Activated CD8-positive, alpha-beta memory T cell treated with anti-CD3 and anti-CD28 coated beads for 1 hour (primary cell): ENCODE measurements at places on chromosomes 11 and 22.

DNA sequence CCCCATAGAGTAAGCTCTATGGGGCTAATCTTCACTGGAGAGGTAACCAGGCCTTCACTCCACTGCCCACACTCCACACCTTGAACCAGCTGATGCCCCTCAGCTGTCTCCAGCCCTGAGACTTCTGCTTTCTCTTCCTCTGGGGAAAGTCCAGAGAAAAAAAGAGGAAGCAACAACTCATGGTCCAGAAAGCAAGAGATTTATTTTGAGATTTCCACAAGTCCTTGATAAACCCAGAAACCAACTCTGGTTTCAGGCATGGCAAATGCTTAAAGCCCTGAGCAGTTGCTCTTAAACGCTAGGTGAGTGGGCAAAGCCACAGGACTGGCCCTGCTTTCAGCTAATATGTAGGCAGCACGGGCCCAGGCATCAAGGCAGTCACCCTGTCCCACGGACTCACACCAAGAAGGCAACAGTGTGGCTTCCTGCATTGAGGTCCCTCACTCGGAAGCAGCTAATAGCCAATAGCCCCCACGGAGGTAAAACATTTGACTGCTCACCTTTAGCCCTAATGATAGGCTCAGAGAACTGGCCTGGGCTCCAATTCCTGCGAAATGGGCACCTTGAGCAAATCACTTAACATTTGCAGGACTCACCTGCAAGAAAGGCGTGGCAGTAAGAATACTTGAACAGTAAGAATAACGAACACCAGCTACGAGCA lies 4.3 kb downstream of the CYB561A3 start:
- no peak for DNase-seq

DNA sequence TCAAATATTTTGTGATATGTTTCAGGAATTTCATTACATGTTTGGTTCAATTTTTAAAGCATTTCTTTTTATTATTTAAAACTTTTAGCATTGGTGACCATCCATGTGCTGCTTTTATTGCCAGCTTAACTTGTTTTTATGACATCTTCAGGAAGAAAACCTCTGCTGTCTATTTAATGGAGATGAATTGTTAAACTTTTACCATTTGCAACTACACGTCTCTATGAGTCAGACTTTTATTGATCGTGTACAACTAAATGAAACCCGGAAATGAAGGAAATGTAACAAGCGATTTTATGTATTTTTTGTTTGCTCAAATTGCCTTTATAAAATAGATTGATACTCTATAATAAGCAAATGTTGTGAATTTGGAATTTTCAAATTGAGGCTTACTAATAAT lies 113.0 kb downstream of the PTPRJ start:
- DNase-seq: no peak

DNA sequence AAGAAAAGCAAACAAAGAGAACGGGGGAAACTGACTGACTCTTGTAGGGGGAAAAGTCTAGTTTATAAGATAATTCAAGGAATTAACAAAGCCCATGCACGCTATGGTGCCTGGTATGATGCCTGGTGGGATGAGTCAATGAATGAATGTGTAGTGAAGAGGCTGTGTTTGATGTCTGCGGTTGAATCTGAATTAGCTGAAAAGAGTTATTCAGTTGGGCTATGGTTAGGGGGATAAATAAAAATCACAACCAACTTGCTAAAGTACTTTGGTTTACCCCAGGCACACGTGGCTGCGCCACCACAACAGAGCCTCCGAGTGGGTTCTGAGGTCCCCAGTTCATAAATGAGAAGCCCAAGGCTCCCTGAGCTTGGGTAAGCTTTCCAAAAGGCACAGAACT lies 369.3 kb upstream of the SYN3 start:
- DNase-seq: no peak

DNA sequence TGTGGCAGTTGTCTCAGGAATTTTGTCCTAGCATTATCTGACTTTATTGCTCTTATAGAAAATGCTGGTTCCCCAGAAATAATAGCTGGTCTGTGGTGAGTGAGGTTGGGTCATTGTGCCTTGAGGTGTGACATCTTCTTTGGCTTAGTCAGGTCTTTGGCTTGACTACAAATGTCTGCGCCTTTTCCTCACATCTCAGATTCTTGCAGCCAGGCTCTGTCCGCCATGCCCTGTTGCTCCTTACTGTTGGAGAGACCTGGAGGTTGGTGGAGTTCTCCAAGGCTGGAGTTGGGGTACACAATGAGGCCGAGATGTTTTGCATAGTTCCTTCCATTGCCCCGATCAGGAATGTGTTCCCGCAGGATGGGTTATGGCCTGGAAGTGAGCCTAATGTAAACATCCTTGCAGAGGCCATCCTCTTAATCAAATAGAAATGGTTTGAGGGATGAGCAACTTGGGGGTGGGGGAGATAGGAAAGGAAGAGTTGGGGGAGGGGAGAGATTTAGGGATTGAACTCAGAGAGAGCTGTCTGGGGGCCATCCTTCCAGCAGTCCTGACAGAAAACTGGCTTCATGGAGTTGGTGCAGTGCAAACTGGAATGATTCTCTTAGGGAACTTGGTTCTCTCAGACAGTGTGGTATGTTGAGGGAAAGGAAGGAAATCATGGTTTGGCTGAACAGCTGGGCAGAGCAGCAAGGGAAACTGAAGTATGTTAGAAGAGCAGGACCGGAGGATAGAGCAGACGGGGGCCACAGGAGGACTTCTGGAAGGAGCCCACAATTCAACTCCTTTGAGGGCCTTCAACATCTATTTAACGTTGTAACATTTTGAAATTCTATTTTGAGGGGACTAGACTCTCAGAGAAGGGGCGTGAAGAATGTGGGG lies 49.9 kb downstream of the ZBTB16 start:
- no peak for DNase-seq

- DNase-seq: no peak
Measured at GRCh38 chr22:35488513-35488912, 52.1 kb upstream of the RASD2 start.

DNA sequence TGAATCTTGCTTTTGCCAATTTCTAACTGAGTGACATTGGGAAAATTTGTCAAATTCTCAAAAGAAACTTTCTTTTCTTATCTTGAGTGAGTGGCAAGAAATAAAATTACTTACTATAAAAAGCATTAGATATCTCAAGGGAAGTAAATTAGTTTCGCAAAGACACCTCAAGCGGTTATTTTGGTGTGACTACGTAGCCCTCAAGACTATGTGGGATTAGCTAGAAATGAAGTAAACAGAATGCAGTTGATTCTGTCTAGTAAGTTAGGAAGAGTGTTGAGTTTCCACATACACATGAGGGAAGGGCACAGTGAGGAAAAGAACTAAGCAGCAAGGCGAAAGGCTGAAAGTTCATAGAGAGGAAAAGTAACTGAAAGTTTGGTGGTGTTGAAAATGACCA lies 28.3 kb upstream of the MS4A6A start:
- DNase-seq: no peak

- no peak for DNase-seq
Measured at GRCh38 chr11:73268671-73269271, 3.4 kb upstream of the P2RY6 start.

DNA sequence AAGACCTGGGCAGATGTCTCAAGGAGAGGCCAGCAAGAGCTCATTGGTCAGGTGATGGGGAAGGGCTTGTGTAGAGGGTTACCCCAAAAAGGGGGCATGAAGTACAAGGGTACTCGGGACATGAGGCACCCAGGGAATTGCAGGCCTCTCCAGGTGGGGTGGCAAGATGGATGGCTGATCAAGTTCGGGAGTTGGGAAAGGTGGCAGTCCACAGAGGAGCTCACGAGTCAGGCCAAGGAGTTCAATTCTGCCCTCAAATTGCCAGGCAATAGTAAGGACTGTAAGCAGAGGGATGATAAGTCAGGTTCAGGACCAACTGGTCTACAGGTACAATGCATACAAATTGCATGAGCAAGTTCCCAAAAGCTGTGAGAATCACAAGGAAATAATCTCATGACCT lies 42.3 kb upstream of the SLC25A1 start:
- no peak for DNase-seq

DNA sequence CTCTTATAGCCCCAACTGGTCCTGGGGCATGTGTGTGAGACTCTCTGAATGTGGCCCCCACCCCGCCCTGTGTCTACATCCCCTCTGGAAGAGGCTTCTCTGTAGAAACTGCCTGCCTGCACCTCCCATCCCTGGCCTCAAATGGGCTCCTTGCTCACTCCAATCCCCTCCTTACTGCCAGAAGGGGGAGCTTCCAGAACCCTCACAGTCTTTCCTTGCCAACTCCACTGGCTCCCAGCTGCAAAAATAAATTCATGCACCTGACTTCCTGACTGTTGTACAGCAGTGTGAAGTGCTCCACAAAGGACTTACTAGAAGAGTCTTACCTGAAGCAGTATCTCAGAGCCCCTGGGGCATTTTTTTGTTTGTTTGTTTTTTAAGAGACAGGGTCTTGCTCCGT lies 15.2 kb upstream of the SERPIND1 start:
- no peak for DNase-seq

GRCh38 chr11:63553759-63554158 lies 9.4 kb downstream of the PLAAT2 start:
- DNase-seq: peak; percentile 38

DNA sequence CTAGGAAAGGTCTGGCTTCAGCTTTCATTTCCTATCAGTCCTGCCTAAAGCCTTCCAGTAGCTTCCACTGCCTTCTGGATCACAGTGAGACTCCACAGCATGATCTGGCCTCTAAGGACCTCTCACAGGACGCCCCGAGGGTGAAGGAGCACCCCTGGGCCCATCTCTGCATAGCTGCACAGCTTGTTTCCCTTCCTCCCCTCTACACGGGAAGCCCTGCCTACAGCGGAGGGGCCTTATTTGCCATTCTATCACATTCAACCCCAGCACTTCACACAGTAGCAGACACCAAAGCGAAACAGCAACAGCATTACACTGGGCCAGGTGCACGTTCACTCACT lies 162.3 kb upstream of the GRK3 start:
- no peak for DNase-seq

DNA sequence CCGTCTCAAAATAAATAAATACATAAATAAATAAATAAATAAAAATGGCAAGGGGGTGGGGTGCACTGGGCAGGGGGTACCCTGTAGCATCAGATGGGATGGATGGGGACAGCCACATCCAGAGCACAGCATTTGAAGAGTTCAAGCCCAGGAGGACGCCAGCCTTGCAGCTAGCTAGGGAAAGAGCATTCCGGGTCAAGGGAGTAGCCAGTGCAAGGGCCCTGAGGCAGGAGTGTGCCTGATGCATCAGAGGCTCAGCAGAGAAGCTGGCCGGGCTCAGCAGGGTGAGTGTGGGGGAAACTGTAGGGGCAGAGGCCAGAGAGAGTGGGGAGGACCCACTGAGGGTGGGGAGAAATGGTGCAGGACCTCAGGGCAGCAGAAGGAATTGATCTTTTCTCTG lies 23.7 kb upstream of the CCND1 start:
- no peak for DNase-seq

GRCh38 chr11:68574308-68574707 lies 110.0 kb upstream of the GAL start:
- DNase-seq: no peak

DNA sequence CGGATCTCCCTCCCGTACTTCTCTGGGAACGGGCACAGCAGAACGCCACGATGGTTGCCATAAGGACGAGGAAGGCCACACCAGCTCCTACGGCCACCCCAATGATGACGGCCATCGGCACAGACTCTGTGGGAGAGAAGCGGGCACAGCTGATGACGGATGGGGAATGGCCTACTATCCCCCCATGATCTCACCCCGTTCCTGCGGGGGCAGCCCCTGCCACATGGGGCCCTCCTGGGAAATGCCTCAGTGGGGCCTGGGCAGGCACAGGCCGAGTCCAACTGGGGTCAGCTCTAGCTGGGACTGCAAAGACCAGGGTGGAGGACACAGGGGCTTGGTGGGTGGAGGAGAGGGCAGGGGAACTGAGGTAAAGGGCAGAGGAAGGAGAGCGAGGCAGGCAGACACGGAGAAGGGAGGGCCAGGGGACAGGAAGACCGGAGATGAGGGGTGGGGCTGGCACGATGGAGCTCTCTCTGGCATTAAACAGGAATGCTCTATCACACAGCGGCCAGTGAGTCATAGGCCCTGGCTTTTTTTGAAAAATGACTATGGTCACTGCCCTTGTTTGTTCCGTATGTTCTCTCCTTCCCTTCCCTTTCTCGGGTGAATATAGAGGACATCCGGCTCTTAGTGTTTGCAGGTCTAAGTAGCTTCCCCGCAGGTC lies 76.0 kb downstream of the ST3GAL4 start:
- DNase-seq: no peak

- DNase-seq: no peak
Measured at GRCh38 chr22:41952713-41953112, 763 bp downstream of the SMIM45 start.

DNA sequence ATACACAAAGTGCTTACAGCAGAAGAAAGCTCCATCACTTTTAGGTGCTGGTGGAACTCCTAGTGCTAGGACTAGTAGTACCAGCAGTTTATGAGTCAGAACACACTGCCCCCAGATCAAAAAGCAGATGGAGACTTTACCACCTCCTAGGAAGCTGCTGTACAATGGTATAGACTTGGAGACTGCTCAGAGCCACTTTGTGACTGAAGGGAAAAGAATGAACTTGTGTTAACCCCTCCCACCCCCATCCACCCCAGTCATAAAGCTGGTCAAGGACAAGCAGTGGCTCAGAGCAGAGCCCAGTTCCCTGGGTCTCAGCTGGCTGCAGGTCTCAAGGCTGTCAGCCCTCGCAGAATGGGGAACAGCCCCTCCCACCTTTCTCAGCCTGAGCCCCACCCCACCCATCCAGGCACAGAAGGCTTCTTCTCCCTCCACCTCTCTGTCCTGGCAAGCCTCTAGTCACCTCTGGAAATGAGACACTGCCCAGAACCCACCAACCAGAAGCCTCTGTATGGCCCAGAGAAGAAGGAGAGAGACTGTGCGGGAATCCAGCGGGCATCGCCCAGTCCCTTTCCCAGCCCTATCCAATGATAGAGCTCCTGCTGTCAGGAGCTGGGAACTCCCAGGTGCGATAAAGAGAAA lies 23.8 kb downstream of the PACSIN2 start:
- no peak for DNase-seq

DNA sequence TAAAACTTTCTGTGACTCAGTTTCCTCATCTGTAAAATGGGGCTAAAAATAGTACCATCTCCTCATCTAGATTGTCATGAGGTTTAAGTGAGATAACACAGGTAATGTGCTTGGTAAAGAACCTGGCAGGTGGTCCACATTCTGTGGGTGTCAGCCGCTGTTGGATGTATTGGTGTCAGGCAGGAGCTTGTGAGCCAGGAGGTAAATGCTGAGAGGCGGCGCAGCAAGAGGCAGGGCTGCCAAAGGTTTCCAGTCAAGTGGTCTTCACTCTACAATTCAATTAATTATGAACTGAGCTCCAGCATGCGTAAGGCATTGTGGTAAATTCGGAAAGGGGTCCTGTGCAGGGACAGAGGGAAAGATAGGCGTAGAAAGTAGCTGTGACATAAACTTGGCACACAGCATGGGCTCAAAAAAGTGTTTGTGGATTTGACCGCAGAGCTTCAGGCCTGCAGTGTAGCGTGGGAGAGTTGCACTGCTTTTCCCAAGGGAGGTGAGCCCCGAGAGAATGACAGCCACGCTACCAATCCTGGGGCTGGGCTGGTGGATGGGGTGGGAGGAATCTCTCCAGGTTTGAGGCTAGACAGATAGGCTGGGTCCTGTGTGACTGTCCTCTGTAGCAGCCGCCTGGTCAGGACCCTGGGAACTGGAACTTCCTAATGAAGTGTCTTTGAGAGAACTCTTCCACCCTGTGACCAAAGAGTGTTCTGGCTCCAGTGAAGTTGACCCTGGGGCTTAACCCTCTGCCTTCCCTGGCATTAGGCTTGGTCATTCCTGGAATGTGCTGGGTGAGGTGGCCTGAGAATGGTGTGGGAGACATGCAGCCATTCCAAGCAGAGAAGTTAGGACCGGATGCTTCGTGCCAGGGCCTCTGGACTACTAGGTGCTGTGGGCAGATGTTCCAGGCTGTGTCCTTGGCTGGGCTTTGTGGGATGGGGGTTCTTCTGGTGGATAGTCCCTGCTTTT lies 122.4 kb downstream of the FEZ1 start:
- no peak for DNase-seq
